Left colon (tissue), 2 donors: ENCODE measurements at places on chromosomes 5 and 9. TPM values are rescaled to one million over a fixed set of nuclear protein-coding genes. Genes with fewer than 3 reads are reported as not detected.

C9orf152 gene
- total RNA-seq, result 62.0 TPM

ESM1 gene
- not detected for total RNA-seq

SV2C gene
- total RNA-seq, result 0.24 TPM

FOXD4L5 gene
- 0.31 TPM for total RNA-seq

ZDHHC11B gene
- total RNA-seq, result 15.9 TPM

CDH9 gene
- not detected for total RNA-seq

TNFAIP8 gene
- 11.8 TPM for total RNA-seq

ZNF462 gene
- total RNA-seq, result 33.4 TPM

NTRK2 gene
- total RNA-seq, result 2.5 TPM
